ENCODE measurements at places on chromosomes 5 and 9.

DNA sequence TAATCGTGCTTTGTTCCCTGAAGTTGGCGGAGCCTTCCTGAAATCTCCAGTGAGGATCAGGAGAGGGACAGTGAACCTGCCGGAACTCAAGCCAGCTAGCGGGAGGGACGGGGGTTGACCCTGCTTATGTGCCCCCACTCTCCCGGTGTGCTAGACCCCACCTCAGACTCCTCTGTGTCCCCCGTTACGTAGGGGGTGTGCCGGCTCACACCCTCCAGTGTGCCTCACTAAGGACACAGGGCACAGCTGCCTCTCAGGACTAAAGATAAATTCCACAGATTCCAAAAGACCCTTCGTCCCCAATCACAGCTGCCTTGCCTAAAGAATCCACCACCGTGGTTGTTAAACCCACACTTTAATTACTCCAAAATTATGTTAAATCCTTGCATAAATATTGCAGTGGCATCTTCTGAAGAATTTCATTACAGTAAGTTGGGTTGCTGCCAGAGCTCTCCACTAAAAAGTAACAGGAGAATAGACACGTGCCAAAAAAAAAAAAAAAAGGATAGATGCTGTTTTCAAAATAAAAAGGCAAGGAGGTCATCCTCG, 73.7 kb downstream of the GTF3C4 start:
- DNase-seq: no peak

- DNase-seq: peak; percentile 43
These were observed at the start of gene FAM169A for GRCh38 chr5:74865804-74866595. TSS of gene FAM169A (minus strand) at chr5:74866387. CDS start at chr5:74841676, 24,711 bp downstream.

- DNase-seq: no peak
These were observed 88.0 kb downstream of the PLPP1 start for GRCh38 chr5:55446640-55447351.

GRCh38 chr9:38621434-38622287, 1.3 kb upstream of the ANKRD18A start:
- peak; percentile 54 for DNase-seq

GRCh38 chr5:142674531-142675469, 11.1 kb downstream of the FGF1 start:
- no peak for DNase-seq

- DNase-seq: no peak
These were observed 1.3 kb downstream of the RAI14 start for GRCh38 chr5:34657274-34657921.

DNA sequence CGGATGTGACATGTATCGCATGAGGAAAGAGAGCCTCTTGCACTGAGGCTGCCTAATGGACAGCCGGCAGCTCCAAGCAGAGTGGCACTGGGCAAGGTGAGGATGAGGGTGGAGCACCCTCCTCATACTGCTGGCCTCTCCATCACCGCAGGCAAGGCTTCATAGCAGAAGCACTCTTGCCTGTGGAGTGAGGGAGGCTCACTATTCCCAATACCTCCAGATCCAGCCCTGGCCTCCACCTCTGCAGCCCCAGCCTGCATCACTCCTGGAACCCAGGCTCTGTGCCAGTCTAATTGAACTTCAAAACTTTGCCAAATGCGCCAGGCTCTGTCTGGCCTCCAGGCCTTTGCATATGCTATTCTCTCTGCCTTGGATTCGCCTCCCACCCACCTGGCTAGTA, 29.7 kb upstream of the ARAP3 start:
- no peak for DNase-seq

- no peak for DNase-seq
These were observed 197.7 kb downstream of the C9orf50 start for GRCh38 chr9:129423216-129423615.

- DNase-seq: no peak
These were observed 152.5 kb upstream of the ZNF366 start for GRCh38 chr5:72659726-72660125.

DNA sequence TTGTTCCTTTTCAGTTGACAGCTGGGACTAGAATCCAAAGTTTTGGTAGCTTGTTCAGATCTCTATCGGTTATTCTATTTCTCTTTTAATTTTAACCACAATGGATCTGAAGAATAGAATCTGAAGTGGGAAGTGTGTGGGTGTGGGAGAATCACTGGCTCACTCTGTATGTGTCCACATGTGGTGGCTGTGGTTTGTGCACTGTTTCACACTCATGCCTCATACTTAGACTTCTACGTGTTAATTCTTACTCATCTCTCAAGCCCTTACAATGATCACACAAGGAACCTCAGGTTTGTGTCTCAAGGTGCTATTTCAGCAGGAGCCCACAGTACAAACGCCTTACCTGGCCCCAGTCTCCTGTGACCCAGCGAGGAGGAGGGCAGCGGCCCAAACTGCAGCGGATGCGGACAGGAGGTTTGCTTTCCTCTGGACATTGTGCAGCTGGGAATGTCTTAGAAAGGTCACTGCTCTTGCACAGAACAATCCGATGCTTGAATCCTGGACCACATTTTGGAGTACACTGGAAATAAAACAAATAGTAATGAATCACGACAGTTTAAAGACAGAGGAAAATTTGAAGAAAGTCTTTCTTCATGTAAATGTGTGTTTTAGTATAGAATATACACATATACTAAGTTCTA, 309.1 kb downstream of the ADAMTS6 start:
- DNase-seq: peak; percentile 71

DNA sequence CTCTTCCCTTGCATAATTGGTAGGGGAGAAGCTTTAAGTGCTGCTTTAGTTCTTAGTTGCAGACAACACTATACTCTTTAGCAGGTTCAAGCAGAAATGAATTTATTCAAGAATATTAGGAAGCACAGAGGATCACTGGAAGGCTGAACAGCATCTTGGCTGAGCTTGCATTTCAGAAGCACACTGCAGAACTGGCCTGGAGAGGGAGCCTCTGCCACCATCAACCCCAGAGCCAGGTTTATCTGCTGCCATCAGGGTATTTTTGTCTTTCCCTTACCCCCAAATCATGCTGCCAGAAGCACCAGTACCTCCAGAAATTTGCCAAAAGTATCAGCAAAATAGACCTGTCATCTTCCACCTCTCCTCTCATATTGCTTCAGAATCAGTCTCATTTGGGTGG, 440.7 kb downstream of the DMAC1 start:
- DNase-seq: no peak
